ENCODE measurements at places on chromosomes 2 and 18.

DNA sequence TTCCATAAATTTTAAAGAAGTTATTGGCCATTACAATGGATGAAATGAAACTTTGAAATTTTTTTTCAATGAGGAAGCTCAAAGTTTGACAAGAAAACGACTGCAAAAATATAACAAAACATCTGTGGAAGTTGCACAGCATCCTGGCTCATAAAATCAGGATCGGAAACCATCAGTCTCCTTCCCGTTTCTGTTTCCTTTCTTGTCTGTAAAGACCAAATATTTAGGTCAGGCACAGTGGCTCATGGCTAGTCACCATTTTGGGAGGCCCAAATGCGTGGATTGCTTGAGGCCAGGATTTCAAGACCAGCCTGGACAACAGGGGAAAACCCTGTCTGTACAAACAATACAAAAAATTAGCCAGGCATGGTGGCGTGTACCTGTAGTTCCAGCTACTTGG is 27.6 kb upstream of the SSB start:
- no peak for DNase-seq

GRCh38 chr18:43780782-43781340 is 503.6 kb upstream of the SYT4 start:
- DNase-seq: no peak

DNA sequence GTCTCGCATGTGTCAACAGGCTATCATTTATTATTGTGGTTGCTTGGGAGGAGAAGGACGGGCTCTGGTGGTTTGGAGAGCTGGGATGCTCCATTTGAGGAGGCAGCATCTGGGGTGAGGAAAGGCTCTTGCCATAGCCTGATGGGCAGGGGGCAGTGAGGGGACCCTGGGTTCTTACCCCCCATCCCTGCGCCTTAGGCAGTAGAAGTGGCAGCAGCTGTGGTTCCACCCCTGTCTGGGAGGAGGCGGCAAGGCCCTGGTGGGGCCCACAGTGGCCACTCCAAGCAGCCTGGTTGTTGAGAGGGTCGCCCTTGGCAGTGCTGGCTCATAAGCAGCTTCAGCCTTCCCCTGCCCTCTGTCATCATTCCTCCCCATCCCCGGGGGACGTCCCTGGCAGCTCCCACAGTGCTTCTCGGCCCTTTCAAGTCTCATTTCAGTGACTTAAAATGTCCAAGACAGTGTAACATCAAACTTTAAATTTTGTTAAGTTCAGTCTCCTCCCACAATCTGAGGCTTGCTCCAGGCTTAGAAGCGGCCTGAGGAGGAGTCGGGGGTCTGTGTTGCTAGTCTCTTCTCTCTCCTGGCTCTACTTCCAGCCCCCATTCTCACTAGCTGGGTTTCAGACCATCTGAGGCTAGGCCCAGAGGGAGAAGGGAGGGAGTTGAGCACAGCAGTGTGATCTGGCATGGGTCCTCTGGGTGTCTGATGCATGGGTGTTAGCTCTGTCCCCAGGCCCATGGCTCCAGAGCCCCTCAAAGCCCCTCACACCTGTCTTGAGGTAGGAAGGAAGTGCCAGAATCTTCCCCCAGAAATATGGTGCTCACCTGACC is 34.9 kb upstream of the PTPN4 start:
- no peak for DNase-seq

- no peak for DNase-seq
Measured at GRCh38 chr18:3725115-3725514, 275.1 kb downstream of the TGIF1 start.

GRCh38 chr2:161388146-161388779 is 27.8 kb upstream of the TBR1 start:
- DNase-seq: no peak

GRCh38 chr2:217357886-217358620 is 498.2 kb upstream of the TNP1 start:
- no peak for DNase-seq

DNA sequence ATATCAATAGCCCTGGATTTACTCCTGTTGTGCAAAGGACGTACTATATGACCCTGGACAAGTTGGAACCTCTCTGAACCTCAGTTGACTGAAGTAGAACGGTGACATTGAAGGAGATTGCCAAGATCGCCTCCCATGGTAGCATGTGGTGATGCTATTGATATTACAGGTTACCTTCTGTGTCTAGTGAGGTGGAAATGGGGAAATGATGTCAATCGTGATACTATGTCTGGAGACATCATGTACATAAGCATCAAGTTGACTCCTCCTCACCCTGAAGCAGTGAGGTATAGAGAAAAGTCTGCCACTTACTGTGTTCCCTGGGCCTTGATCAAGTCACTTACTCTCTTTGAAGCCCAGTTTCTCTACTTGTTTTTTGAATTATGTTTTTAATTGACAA is 93.9 kb downstream of the KLF7 start:
- DNase-seq: no peak

- DNase-seq: no peak
Measured at GRCh38 chr2:217976301-217976700, 26.5 kb downstream of the TNS1 start.

- no peak for DNase-seq
Measured at GRCh38 chr2:14451312-14451711, 181.2 kb upstream of the LRATD1 start.

- no peak for DNase-seq
Measured at GRCh38 chr18:13603304-13604019, 122.9 kb downstream of the FAM210A start.

DNA sequence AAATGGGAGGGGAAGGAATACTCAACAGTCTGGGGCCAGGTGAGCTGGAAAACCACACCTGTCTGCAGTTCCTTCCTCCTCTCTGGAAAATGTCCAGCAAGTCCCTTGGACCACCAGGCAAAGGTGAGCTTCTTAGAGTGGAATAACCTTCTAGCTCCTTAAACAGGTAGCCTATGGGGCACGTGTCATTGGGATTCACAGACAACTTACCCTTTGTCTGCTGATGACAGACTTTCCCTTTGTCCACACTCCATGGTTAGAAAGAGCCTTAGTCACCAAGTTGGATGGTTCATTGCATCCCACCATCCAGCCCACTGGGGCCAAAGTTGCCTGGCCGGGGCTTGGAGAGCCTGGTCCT is 98.0 kb upstream of the ITGA6 start:
- DNase-seq: no peak

GRCh38 chr2:143575340-143575739 is 446.1 kb downstream of the ARHGAP15 start:
- DNase-seq: no peak

DNA sequence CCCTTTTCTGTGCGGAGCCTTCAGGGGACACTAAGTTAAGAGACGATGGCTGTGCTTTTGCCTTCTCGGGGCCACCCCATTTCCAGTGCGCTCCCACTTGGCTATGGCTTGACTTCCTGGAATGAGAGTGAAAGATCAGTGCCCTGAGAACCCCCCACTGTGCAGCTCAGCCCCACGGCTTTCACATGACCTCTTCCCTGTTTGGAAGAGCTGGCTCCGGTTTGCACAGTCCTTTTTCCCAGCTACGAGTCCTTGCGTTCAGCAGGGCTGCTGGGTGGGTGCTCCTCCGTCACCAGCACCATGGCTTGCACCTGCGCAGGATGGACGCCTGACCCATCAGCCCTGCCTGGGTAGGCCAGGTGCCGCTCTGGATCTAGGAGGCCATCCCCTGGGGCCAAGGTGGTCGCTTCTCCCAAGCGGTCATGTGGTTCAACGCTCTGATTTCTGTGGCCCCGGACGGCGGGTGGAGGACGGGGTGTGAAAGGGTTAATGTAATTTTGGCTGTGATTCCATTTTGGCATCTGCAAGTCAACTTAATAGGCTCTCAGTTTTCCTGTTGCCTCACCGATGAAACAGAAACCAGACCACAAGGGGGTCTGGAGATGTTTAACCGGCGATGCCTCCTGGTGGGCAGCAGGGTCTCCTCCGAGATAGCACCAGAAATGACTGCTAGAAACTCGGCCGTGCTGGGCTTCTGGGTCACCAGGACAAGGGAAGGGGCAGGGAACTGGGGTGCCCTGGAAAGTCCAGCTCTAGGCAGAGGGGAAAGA is 113.1 kb upstream of the HAAO start:
- no peak for DNase-seq

DNA sequence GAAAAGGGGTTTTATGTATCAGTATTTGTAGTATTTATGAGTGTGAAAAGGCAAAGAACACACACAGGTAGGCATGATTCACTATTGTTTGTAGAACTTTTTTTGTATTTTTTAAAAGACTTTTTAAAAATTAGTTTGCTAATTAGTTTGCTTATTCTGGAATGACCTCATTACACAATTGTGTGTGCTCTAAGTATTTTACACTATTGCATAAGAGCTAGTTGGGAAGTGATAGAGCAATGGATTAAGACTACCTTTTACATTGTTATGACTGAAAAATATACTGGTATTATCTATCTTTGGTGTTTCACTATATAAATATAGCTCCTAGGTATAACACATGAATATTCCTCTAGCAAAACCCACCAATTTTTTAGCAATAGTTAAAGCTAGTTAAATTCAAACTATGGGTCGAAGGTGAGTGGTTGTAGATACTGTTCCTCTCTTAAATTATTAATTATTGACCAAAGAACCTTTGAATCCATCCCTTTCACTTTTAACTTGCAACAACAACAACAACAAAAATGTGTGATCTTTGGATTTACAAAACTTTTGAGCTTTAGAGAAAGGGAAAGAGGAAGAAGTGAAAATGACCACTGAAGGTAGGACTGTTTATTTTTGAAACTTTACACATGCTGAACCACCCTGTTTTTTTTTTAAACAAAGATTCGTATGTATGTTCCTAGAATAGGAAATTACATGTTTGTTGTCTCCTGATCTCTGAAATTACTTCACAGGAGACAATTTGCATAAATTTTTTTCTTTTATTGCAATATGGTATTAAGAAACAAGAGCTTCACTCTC is 18.7 kb downstream of the ITPRID2 start:
- DNase-seq: no peak

- DNase-seq: no peak
Measured at GRCh38 chr2:190053426-190053825, 9.1 kb downstream of the MSTN start.

DNA sequence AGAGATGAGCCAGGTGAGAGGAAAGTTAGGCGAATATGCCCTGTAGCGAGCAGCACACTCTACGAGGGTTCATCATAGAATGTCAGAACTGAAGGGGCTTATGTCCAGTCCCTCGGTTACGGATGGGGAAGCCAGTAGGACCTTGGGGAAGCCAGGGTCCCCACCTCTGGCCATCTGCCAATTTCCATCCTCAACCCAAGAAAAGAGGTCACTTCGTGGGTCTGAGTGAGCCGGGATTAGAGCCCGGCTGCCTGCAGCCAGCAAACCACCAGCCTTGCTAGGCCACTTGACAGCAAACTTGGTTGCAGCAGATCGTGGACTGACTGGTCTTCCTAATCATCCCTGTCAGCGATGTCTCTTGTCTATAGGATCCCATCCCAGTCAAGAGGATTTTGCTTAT is 11.4 kb downstream of the CIB4 start:
- no peak for DNase-seq

DNA sequence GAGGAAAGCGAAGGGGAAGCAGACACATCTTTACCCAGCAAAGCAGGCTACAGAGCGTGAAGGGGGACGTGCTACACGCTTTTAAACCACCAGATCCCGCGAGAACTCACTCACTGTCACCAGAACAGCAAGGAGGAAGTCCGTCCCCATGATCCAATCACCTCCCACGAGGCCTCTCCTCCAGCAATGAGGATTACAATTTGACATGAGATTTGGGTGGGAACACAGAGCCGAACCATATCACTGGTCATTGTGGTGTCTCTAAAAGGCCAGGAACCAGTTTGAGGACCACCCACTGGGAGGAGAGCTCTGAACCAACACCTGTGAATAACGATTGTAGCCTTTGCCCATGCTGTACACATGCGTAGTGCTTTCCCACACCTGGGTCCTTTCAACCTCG is 116.6 kb upstream of the FAM136A start:
- DNase-seq: no peak

DNA sequence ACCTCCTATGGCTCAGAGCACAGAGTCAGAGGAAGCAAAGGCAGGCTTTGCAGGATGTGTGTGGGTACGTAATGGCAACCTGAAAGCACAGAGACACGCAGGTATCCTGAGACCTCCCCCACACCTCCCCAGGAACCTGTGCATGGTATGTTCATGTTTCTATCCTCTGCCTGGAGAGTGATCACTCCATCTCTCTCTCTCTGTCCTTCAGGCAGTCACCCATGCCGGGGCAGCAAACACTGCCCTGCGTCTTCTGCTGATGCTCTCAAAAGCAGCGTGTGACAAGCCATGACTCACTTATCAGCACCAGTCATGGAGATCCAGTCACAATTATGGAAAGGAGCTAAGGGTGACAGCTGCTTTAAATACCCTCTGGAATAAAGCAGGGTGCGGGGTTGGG is 52.7 kb downstream of the PDCL3 start:
- no peak for DNase-seq

- no peak for DNase-seq
Measured at GRCh38 chr2:109699646-109700045, 85.5 kb downstream of the SOWAHC start.

All from activated gamma-delta T cell treated with anti-CD3 and anti-CD28 coated beads, Interleukin-2, amount 50 U/mL, for 16 hours (primary cell).